ENCODE measurements at places on chromosomes 3 and 15.

GRCh38 chr3:2958551-2958950 lies 151.6 kb downstream of the IL5RA start:
- DNase-seq = peak; percentile 23

- no peak for DNase-seq
Observed at GRCh38 chr3:56975567-56975966, 84.9 kb upstream of the SPATA12 start.

- DNase-seq = peak; percentile 35
Observed at GRCh38 chr15:41926185-41927056, 32.6 kb upstream of the SPTBN5 start.

GRCh38 chr3:71726146-71726545 lies 944 bp upstream of the EIF4E3 start:
- no peak for DNase-seq

- DNase-seq = peak; percentile 52
Observed at GRCh38 chr3:125137358-125138033, 75.1 kb downstream of the SLC12A8 start.

DNA sequence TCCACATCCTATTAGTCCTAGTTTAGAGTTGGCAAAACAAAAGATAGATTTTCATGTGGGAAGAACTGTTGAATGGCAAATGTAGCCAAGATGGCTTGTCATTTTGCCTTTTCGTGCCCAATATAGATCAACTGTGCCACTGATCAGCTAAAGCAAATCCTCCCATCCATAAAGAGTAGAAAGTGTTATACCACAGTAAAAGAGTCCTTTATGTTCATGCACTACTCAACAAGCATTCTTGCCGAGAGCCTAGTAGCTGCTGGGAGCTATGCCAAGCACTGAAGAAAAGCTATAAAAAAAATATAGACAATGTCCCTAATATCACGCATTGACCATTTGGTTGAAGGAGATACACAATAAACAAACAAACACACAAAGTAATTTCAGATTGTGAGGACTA lies 225.2 kb downstream of the KCNMB2 start:
- DNase-seq = no peak

- DNase-seq = no peak
Observed at GRCh38 chr3:42174679-42175385, 83.7 kb downstream of the TRAK1 start.

DNA sequence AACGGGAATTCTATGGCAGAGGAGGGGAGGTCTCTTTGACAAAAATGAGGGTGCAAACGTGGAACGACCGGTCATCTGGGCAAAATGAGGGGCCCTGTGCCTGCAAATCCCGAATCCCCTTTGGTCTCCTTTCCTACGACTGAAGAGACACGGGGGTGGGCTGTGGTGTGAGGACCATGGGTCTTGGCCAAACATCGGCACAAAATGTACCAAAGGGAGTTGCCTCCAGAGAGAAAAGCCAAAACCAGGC lies 498 bp downstream of the ZNF280D start:
- DNase-seq = no peak

DNA sequence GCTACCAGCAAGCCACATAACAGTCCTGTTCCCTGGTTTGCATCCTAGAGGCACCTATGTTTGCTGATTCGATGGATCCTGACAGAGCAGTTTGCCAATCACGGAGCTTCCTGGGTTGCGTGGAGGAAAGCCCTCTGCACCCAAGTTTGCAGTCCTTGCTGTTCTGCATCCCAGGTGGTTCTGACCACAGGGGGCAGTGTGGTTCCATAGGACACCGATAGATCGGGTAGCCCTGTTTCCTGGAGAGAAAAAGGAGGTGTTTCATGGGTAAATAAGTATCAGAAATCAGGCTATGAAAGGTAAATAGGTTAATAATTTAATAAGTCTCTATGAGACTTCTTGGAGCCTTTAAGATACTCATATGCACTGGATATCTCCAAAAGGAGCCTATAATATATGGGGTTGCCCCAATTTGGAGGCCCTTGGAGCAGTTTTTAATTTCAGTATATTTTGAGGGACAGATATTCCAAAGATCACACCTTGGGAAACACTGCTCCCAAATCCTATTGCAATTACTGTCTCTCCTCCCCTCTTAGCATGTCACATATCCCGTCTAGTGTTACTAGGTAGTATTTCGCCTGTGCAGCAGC lies 194.6 kb upstream of the TPM1 start:
- DNase-seq = peak; percentile 83

GRCh38 chr3:46998852-46999515 lies 19.5 kb downstream of the NBEAL2 start:
- DNase-seq = no peak

DNA sequence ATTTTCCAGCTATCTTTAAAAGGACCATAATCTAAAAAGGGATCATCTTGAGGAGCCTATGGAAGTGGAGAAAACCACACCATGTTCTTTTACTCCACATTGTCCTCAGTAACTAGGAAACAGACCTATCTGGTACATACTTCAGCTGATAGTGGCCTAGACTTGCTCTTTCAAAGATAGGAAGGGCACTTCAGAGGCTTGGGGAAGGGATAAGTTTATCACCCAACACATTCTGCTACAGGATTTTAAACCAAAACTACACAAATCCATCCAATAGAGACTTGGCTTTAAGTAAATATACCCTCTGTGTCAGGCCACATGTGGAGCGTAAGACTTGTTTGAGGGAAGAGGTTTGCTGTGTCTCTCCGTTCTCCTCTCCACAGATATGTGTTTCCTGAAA lies 35.4 kb downstream of the CP start:
- DNase-seq = no peak

- DNase-seq = no peak
Observed at GRCh38 chr15:71252740-71253047, 137.4 kb downstream of the THSD4 start.

- DNase-seq = peak; percentile 3
Observed at GRCh38 chr3:168950622-168951021, 712.9 kb downstream of the MECOM start.

DNA sequence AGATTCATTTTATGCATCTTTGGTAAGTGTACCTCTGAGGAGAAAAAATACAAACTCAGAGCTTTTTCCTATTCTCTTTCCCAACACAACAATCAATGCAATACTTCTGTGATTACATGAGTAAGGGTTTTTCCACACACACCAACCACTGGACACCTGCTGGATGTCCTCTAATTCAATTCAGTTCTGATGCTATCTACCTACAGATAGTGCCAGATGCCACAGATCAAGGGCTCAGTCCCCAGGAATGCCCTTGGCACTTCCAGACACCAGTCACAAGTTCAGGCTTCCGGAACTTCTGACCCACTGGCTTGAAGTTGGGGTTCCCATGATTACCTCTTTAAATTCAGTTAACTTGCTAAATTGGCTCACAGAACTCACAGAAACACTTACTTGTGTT lies 511.5 kb downstream of the AGBL1 start:
- DNase-seq = no peak

DNA sequence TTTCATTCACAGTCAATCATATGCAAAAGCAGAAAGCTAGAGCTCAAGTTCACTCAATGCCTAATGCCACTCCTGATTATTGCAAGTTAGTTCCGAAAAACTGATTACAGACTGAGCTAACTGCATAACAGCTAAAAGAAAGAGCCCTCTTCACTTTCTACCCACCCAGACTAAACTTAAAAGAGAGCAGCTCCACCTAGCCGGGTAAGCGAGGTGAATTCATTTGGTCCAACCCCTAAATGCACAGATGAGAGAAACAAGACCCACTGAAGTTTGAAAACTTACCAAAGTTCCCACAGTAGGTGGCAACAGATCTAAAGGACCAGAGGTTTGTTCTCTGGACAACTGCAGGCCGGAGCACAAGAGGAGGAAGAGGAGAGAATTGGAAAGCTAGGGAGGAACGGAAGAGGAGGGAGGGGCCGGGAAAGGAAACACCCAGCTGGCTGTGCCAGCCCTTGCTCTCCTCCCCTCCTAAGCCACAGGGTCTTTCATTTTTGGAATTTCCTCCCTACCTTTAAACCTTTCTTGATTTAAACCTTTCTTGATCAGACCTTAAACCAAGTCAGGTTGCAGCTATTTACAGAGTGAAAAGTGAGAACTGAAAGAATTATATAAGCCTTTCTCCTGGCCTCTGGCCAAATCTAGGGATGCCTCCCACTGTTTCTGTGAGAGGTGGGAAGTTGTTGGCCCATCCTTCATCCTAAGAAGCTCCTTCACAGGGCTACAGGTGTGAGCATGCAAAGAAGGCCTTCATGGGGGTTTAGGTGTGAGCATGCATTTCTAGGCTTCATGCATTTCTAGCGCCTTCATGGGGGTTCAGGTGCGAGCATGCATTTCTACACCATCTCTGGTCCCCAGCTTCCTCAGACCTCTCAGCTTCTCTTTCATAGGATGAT lies 114.7 kb upstream of the LMOD3 start:
- DNase-seq = peak; percentile 44

DNA sequence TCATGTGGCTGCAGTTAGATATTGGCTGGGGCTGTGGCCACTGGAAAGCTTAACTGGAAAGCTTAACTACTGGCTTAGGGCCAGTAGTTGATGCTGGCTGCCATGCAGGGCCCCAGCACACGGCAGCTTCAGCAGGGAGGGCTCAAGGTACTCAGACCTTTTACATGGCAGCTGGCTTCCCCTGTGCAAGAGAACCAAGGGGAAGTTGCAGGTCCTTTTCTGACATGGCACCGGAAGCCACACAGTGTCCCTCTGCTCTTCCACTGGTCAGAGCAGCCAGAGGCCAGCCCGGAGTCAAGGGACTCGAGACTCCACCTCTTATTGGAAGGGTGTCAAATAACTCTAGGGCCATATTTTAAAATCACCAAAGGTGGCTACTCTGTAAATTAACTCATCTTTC lies 24.5 kb downstream of the CCR9 start:
- no peak for DNase-seq

- DNase-seq = no peak
Observed at GRCh38 chr3:134260987-134261386, 10.3 kb upstream of the RYK start.

DNA sequence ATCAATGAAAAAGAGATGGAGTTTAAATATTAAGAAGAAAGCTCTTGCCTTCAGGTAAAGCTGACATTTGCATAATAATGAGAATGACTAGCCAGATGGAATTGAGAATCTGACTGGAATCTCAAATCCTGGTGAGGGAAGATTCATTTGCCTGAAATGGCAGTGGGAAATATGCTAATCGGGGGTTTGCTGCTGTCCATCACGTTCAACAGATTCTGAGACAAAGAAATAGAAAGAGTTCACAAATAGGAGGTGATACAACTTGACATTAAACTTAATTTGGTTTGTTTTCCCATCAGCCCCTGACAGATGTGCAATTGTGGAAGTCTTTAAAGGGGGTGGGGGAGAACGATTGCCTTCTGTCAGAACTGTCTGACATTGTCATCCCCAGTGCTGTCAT lies 347.4 kb downstream of the PDCD6IP start:
- DNase-seq = no peak

DNA sequence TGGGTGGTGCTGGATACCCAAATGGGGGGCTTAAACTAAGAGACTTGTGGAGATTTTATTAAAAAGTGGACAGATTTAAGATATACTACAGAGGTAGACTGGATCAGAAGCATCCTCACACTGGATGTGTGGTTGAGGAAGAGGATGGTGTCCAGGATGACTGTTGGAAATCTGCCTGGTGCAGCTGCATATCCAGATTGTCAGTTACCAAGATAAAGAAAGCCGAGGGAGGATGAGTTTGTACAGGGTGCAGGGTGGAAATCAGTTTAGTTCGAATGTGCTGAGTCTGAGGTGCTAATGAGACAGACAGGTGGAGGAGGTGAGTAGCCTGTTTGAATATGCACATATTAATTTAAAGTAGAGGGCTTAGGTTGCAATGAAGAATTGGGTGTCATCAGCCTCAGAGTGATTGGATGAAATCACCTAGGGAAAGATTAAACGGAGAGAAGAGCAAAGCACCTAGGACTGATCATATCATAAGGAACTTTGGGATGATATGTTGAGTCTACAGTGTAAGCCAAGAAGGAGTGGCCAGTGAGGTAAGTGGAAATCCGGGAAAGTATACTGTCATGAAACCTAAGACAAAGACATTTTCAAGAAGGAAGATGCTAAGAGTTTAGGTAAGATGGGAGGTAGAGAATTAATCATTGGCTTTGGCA lies 74.1 kb upstream of the GOLGA8B start:
- no peak for DNase-seq

- DNase-seq = no peak
Observed at GRCh38 chr15:44695294-44695693, 15.8 kb downstream of the PATL2 start.

GRCh38 chr3:114452937-114453336 lies 159.1 kb downstream of the TIGIT start:
- no peak for DNase-seq

- DNase-seq = no peak
Observed at GRCh38 chr3:16848007-16848406, 36.7 kb upstream of the PLCL2 start.

DNA sequence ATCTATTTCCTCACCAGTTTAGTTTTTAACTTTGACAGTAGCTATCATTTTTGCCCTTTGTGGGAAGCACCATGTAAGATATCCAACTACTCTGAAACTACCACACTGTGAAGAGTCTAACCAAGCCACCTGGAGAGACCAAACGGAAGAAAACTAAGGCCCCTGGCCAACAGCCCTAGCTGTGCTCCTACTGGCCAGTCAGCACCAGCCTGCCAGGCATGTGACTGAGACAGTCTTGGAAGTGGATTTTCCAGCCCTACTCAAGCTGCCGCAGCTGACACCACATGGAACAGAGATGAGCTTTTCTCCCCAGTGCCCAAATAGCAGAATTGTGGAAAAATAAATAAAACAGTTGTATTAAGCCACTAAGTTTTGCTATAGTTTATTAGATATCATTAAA lies 2.9 kb upstream of the TBC1D5 start:
- no peak for DNase-seq

DNA sequence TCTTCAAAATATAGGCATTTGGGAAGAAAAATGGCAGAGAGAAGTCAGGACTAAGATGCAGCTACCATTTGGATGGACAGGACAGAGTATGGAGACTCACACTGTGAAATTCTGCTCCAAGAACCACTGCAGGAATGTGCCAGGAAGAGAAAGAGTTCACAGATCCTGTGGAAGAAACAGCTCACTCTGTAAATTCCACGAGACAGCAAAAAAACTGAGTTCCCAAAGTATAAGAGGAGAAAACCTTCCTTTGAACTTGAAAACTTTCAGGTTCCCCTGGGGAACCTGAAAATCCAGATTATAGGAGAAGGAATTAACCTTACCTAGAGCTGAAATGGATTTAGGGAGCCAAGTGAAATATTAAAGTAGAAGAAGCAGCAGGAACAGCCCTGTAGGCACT lies 137.1 kb downstream of the PLCH1 start:
- DNase-seq = no peak

- DNase-seq = no peak
Observed at GRCh38 chr15:93243573-93243972, 154.6 kb upstream of the RGMA start.
